ENCODE measurements at places on chromosomes 7 and 10. TPM values are rescaled to one million over a fixed set of nuclear protein-coding genes. Genes with fewer than 3 reads are reported as not detected.

The TMEM270 gene
- not detected for total RNA-seq

The SLC18A3 gene
- total RNA-seq = not detected

The PRSS2 gene
- not detected for total RNA-seq

The CDC14C gene
- total RNA-seq = not detected

The PTF1A gene
- total RNA-seq = not detected

The NUDT5 gene
- total RNA-seq = 128 TPM
